Thymus (tissue), 14 donors: ENCODE measurements at places on chromosomes 4 and X. TPM values are rescaled to one million over a fixed set of nuclear protein-coding genes. Genes with fewer than 3 reads are reported as not detected.

MED28 gene
- total RNA-seq = 46.1 TPM

ODAPH gene
- not detected for total RNA-seq

SPANXN3 gene
- total RNA-seq = not detected

FGB gene
- total RNA-seq = 1.1 TPM

- no peak overlapping the region for H3K27ac ChIP-seq
- H3K4me3 ChIP-seq = no peak overlapping the region
- H3K4me1 ChIP-seq = no peaks in the 10 kb centered on the region
- no peaks in the 10 kb centered on the region for H3K36me3 ChIP-seq
- H3K27me3 ChIP-seq = no peaks in the 10 kb centered on the region
Observed at GRCh38 chrX:23394421-23394820, 59.8 kb downstream of the PTCHD1 start.

GRCh38 chr4:183255487-183255886 is 64.6 kb downstream of the CLDN22 start:
- no peak overlapping the region for H3K4me3 ChIP-seq
- no peaks in the 10 kb centered on the region for H3K27me3 ChIP-seq
- no peaks in the 10 kb centered on the region for H3K36me3 ChIP-seq
- no peak for DNase-seq

DNA sequence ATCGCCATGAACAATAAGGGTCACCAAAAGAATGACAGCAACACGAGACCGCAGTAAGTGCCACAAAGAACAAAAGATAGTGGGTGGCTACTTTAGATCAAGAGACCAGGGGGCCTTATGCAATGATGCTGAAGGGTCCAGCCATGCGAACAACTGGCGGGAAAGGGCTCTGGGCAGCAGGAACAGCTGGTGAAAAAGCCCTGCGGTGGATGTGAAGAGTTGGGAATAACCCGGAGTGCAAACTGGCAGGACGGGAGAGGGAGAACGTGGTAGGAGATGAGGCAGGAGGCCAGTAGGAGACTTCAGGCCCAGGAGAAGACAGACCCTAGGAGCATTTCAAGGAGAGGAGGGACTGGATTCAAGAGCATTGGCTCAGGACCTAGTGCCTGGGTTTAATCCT is 120.2 kb downstream of the AFAP1 start:
- no peak for DNase-seq
- peaks cover 5% of the 10 kb centered on the region for H3K4me1 ChIP-seq
- H3K27ac ChIP-seq = no peak overlapping the region

DNA sequence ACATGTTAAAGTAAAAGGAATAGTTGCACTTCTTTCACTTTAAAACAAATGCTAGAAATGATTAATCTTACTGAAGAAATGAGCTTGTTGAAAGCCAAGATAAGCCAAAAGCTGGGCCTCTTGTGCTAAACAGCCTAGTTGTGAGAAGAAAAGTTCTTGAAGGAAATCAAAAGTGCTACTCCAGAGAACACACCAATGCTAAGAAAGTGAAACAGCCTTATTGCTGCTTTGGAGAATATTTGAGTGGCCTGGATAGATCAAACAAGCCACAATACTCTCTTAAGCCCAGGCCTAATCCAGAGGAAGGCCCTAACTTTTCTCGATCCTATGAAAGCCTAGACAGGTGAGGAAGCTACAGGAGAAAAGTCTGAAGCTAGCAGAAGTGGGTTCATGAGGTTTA is 967.9 kb upstream of the INTU start:
- H3K36me3 ChIP-seq = no peaks in the 10 kb centered on the region
- no peaks in the 10 kb centered on the region for H3K27me3 ChIP-seq
- H3K27ac ChIP-seq = no peak overlapping the region
- no peak for DNase-seq
- H3K4me1 ChIP-seq = no peaks in the 10 kb centered on the region

DNA sequence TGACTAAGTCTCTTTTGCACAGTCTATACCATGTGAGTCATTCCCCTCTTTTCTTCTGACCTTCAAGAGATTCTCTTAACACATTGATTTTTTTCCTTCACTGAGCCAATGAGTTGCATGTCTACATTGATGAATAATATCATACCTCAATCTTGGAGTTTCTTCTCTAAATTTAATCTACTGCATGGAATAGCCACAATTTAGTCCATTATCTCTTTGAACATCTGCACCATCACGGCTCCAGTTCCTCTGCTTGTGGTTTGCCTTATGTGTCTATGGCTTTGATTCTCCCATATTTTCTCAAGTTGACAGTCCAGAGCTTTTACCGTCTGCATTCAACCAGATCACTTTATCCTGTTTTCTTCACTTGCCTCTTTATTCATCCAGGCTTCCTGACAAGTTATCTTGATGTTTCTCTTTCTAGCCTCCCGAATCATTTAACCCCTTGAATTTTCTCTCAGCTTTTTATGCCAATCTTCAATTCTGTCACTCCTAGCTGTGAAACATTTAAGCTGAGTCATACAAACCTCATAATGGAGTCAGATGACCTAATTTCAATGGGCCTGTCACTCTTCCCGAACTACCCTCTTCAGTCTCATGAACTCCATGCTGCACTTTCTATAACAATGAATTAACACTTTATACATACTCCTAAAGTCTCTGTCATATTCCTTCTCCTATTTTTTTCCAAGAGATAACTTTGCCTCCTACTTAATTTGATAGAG is 222.3 kb downstream of the CPE start:
- H3K27me3 ChIP-seq = no peaks in the 10 kb centered on the region
- no peaks in the 10 kb centered on the region for H3K4me1 ChIP-seq
- DNase-seq = no peak
- H3K36me3 ChIP-seq = no peaks in the 10 kb centered on the region
- no peak overlapping the region for H3K27ac ChIP-seq

DNA sequence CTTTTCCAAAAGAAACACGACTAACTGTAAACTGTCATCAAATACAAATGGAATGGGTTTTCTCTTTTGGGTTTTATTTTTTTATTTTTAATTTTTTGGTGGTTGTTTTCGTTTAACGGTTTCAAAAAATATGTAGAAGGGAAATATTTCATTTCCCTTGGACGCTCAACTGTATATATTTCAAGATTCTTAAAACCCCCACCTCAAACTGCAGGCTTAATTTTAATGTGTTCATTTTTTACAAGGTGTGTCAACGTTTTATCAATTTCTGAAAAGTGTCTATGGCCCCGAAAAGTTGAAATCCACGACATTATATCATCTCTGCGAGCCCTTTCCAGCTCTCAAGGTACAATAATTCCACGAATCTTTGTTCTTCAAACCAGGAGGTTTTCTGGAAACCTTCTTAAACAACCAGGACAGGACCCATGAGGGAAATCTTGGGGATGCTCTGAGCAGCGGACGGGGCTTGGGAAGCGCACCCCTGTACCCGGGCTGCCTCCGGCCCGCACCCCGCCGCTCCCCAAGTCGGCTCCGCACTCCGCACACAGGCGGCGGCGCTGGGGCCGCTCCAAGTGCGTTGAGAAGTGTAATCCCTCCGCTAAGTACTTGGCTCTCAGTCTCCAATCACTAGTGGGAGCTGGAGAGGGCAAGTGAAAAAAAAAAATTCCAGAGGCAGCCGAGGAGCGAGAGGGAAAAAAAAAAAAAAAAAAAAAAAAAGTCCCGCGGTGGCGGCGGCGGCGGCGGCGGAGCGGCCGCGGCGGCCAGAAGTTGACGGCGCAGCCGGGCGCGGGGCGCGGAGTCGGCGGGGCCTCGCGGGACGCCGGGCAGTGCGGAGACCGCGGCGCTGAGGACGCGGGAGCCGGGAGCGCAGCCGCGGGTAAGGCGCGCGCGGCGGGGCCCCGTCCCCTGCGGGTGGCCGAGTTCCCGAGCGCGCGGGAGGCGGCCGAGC is at the start of gene BMPR1B:
TSS of gene BMPR1B (plus strand) at position 764 of the 949 bp plus-strand sequence. CDS start 346,470 bp downstream, outside the sequence.
- H3K4me1 ChIP-seq = peaks cover 12% of the 10 kb centered on the region
- peaks cover 73% of the 10 kb centered on the region for H3K27me3 ChIP-seq

DNA sequence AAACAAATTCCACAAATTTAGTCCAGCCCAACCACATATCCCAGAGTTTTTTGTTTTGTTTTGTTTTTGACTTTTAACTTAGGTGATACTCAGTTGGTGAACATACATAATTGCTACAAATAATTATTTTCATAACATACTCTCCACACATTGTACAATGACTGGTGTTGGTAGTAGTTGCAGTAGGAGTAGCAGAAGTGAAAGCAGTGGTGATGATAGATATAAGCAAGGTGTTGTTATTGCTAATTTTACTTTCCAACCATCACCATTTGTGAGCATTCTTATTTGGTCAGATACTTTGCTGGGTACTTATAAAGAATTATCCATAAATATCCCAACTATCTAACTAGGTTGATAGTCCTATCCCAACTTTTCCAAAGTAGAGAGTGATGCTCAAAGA is 47.3 kb downstream of the ARHGAP24 start:
- H3K4me1 ChIP-seq = no peaks in the 10 kb centered on the region
- no peaks in the 10 kb centered on the region for H3K27me3 ChIP-seq
- H3K4me3 ChIP-seq = no peak overlapping the region
- no peak overlapping the region for H3K27ac ChIP-seq

- no peak overlapping the region for H3K4me3 ChIP-seq
- no peaks in the 10 kb centered on the region for H3K27me3 ChIP-seq
- no peak overlapping the region for H3K27ac ChIP-seq
- no peaks in the 10 kb centered on the region for H3K36me3 ChIP-seq
Observed at GRCh38 chr4:71677568-71677967, 106.3 kb downstream of the GC start.

GRCh38 chr4:144621681-144622080 is 24.3 kb upstream of the HHIP start:
- H3K4me3 ChIP-seq = no peak overlapping the region
- DNase-seq = no peak
- H3K36me3 ChIP-seq = no peaks in the 10 kb centered on the region
- H3K27ac ChIP-seq = no peak overlapping the region
- H3K27me3 ChIP-seq = no peaks in the 10 kb centered on the region

DNA sequence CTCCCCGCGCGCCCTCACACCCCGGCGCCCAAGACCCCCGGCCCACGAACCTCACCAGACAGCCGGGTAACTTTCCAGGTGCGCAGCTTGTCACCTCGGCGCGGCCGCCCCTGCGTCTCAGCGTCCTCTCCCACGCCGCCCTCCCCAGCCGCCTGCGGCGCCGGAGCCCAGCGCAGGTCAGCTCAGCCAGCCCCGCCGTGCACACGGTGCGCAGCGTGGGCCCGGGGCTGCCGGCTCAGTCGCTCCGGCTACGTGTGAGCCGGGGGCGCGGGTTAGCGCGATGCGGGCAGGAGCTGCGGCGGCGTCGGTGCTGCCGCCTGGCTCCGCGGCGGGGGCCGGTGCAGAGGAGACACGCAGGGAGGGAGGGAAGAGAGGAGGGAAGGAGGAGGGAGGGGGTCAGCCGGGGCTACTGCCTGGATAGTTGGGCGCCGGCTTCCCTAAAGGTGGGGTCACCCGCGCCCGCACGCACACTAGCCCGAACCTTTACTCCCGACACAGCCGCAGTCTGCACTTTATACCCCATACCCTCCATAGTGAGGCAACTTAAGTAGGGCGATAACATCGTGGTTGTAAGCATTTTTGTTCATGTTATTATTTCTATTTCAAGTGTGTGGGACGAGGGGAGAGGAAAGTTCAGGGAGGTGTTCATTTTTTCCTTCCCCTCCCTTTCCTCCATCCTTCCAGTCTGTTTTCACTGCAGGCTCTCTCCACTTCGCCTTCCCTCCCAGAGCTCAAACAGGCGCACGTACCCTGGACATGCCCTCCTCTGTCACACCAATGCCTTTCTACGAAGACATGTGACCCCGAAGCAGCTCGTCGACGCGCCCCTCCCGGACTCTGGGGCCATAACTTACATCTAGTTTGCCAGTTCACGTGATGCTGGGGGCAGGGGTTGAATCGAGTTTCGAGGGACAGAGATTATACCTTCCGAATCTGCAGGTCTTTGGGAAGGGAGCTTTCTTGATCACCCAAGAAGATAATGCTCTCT is at the start of gene PRKG2:
TSS of gene PRKG2 (minus strand) at position 342 of the 988 bp plus-strand sequence. CDS start 10,175 bp downstream, outside the sequence.
- H3K27ac ChIP-seq = no peak within 1 kb of the TSS
- H3K4me1 ChIP-seq = no peaks in the 10 kb centered on the region
- no peak within 1 kb of the TSS for H3K4me3 ChIP-seq
- H3K36me3 ChIP-seq = no peaks in the 10 kb centered on the region

- H3K4me3 ChIP-seq = no peak overlapping the region
- H3K27ac ChIP-seq = no peak overlapping the region
- no peaks in the 10 kb centered on the region for H3K36me3 ChIP-seq
- no peaks in the 10 kb centered on the region for H3K4me1 ChIP-seq
- H3K27me3 ChIP-seq = no peaks in the 10 kb centered on the region
Observed at GRCh38 chr4:114613560-114613959, 15.0 kb downstream of the UGT8 start.

DNA sequence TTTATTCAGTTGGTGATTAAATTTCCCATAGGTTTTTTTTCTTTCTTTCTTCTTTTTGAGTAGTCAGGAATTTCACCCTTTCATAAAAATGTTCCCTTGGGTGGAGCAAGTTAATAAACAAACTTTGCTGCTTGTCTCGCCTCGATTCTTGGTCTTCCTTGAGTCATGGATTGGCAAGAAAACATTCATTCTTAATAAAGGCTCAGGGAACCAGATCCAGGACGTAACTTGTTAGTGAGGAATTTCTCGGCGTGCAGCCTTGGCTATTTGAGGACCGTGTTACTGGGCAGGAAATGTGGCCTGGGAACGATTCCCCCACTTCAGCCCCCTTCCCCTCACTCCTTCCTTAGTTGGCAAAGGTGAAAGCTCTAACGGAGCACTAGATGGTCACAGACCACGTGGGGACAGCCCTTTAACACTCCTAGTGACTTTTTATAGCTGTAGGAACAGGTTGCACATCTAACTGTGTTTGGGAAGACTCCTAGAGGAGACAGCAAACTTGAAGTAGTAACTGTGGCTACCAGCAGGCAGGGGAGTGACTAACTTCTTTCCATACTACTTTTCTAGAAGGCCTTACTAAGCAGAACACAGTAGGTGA is 106.8 kb downstream of the UCHL1 start:
- peaks cover 52% of the 10 kb centered on the region for H3K27me3 ChIP-seq
- no peaks in the 10 kb centered on the region for H3K36me3 ChIP-seq
- no peak for DNase-seq
- H3K27ac ChIP-seq = no peak overlapping the region
- H3K4me3 ChIP-seq = no peak overlapping the region

- peak overlapping the region; percentile 60 for H3K27ac ChIP-seq
- no peaks in the 10 kb centered on the region for H3K27me3 ChIP-seq
- no peak overlapping the region for H3K4me3 ChIP-seq
- DNase-seq = no peak
Observed at GRCh38 chrX:79107891-79108718, 36.4 kb upstream of the GPR174 start.

DNA sequence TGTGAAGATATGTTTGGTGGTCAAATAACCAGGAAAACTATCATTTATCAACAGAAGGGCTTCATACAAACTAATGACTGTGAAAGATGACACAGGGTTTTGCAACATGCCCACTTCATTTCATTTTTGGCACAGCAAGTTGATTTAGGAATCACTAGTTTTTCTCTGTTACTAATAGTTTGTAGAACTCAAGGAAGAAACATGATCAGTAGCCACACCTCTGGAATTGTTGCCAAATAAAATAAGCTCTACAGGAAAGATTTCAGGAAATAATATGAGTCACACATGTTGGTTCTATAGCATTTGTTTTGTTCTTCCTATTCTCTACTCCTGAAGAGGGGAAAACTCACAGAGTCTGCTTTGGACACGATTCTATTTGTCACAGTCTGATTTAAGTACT is 255.4 kb downstream of the TLL1 start:
- no peaks in the 10 kb centered on the region for H3K27me3 ChIP-seq
- no peaks in the 10 kb centered on the region for H3K36me3 ChIP-seq
- no peak overlapping the region for H3K27ac ChIP-seq
